ENCODE measurements at places on chromosomes 12 and 14.

DNA sequence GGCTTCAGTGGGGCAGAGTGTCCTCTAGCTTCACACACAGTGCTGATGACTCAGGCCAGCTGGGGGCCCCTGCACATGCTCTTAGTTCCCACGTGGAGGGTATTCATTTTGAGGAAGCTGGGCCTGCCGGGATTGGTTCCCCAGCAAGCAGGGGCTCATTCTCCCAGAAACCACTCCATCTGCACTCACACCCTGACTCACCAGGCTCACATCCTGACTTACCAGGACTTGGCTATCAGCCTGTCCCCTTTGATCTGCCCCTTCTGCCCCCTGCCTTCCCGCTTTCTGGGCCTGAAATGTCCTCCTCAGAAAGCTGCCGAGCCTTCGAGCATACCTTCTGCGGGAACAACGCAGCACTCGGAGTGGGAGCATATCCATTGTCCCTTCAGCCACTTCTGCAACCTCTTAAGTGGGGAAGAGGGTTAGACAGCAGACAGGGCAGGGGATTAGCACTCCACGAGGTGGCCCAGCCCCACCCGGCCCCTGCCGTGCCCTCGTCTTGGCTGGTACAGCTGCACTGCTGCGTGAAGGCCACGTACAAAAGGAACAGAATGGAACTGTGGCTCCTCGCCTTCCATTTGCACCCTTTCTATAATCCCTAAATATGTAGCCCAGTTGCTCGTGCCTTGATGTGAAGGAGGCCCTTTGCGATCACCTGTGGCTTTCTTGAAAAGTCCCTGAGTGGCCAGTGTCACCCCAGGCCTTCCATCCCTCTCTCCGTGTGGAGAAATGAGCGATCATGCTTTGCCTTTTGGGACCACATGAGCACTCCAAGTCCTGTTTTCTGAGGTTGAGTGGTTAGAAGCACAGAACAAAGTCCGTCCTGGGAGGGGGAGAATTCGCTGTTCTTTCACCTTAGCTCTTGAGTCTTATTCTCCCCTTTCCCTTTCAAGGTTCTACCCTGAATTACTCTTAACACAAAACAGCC is 26.1 kb downstream of the TPCN1 start:
- H3K4me3 ChIP-seq: peak overlapping the region; percentile 36
- H3K27me3 ChIP-seq: peaks cover 12% of the 10 kb centered on the region
- peaks cover 19% of the 10 kb centered on the region for H3K36me3 ChIP-seq
- H3K27ac ChIP-seq: peak overlapping the region; percentile 96

GRCh38 chr14:70898111-70898745 is 9.0 kb upstream of the PCNX1 start:
- DNase-seq: no peak
- no peak overlapping the region for H3K27ac ChIP-seq

- peaks cover 10% of the 10 kb centered on the region for H3K4me1 ChIP-seq
- DNase-seq: no peak
- H3K27ac ChIP-seq: no peak overlapping the region
- no peak overlapping the region for H3K4me3 ChIP-seq
- no peaks in the 10 kb centered on the region for H3K27me3 ChIP-seq
- peaks cover 28% of the 10 kb centered on the region for H3K36me3 ChIP-seq
Measured at GRCh38 chr12:12387501-12387900, 30.6 kb downstream of the BORCS5 start.

GRCh38 chr12:102797528-102797927 is 119.5 kb downstream of the PAH start:
- H3K4me1 ChIP-seq: no peaks in the 10 kb centered on the region
- H3K27me3 ChIP-seq: peaks cover 11% of the 10 kb centered on the region
- H3K27ac ChIP-seq: no peak overlapping the region
- DNase-seq: no peak

DNA sequence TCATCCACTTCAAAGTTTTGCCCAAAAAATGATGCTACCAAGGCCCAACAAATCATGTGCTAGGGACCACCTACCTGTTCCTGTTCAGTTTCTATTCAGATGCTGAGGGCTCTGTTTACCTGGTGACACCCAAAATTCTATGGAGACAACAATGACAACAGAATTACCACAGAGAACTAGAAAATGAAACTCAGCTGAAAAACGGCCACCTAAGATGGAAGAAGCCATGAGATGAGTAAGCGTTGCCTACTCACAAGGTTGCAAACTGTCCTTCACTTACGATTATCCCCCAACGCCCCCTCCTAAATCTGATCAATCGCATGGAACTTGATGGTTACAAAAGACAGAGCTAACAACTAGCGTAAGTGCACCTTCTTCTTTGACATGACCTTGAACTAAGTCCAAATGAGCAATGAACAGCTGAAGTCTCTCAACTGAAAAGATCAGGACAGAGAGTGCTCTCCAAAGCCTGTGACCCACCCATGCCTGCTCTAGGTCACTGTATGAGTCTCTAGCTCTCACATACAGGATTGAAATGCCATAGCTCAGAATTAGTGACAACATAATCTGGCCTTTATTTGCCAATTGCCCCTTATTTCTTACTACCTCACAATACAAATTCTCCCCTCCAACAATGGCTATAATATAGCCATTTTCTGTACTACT is at the start of gene RNASE11:
RNASE11 (minus strand) TSS at position 513 of the 666 bp plus-strand sequence.
- H3K27ac ChIP-seq: no peak within 1 kb of the TSS
- no peak for DNase-seq
- H3K36me3 ChIP-seq: no peaks in the 10 kb centered on the region

DNA sequence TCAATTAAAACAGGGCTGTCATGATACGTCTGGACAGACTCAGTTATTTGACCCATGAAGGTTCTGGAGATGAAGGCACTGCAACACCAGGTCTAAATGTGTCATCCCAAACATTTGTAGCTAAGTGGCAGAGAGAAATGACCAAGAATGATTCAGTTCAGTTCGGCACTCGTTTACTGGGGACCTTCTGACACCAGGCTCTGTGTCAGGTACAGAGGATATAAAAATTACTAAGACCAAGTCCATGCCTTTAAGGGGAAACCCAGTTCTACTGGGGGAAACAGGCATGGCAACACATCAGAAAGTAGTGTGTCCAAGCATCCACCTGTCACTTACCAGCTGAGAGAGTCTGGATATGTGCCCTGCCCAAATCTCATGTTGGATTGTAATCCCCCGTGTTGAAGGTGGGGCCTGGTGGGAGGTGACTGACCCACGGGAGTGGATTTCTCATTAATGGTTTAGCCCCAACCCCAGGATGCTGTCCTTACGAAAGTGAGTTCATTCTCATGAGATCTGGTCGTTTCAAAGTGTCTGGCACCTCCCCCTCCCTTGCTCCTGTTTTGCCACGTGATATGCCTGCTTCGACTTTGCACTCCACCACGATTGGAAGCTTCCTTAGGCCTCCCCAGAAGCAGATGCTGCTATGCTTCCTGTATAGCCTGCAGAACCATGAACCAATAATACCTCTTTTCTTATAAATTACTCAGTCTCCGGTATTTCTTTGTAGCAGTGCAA is 41.9 kb upstream of the BCL2L14 start:
- no peak overlapping the region for H3K4me3 ChIP-seq
- no peak for DNase-seq
- H3K4me1 ChIP-seq: peaks cover 8% of the 10 kb centered on the region
- H3K27ac ChIP-seq: no peak overlapping the region
- peaks cover 5% of the 10 kb centered on the region for H3K36me3 ChIP-seq
- H3K27me3 ChIP-seq: peaks cover 27% of the 10 kb centered on the region

DNA sequence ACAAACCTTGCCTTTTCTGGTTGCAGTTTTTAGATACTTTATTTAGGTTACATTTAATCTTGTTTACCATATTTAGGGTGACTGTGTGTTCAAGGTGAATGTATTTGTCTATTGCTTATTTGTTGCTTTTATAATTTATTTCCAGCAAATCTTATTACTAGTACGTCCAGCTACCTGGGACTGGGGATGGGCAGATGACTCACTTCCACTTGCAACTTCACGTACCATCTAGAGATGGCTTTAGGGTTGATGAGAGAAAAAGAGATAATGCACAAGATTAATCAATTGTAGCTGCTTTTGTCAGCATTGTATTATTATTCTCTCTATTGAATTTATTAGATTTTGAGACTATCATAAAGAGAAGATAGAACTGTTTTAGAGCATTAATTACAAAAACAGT is 5.1 kb downstream of the MIPOL1 start:
- DNase-seq: no peak
- no peak overlapping the region for H3K4me3 ChIP-seq
- H3K27me3 ChIP-seq: peaks cover 2% of the 10 kb centered on the region
- peaks cover 52% of the 10 kb centered on the region for H3K36me3 ChIP-seq

GRCh38 chr12:51395283-51396230 is 4.4 kb upstream of the GALNT6 start:
- DNase-seq: no peak
- no peaks in the 10 kb centered on the region for H3K36me3 ChIP-seq
- peaks cover 60% of the 10 kb centered on the region for H3K27me3 ChIP-seq
- no peak overlapping the region for H3K4me3 ChIP-seq
- H3K27ac ChIP-seq: no peak overlapping the region

DNA sequence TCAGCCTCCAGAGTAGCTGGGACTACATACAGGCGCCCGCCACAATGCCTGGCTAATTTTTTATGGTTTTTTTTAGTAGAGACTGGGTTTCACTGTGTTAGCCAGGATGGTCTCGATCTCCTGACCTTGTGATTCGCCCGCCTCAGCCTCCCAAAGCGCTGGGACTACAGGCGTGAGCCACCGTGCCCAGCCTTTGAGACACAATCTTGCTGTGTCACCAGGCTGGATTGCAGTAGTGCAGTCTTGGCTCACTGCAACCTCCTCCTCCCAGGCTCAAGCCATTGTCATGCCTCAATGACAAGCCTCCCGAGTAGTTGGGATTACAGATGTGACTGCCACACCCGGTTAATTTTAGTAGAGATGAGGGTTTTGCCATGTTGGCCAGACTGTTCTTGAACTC is 21.3 kb upstream of the STRN3 start:
- no peak overlapping the region for H3K4me3 ChIP-seq
- no peaks in the 10 kb centered on the region for H3K4me1 ChIP-seq
- no peaks in the 10 kb centered on the region for H3K27me3 ChIP-seq
- H3K36me3 ChIP-seq: peaks cover 9% of the 10 kb centered on the region
- DNase-seq: no peak

- DNase-seq: no peak
- H3K36me3 ChIP-seq: peaks cover 36% of the 10 kb centered on the region
Measured at GRCh38 chr14:95157048-95157326, 342 bp downstream of the DICER1 start.

DNA sequence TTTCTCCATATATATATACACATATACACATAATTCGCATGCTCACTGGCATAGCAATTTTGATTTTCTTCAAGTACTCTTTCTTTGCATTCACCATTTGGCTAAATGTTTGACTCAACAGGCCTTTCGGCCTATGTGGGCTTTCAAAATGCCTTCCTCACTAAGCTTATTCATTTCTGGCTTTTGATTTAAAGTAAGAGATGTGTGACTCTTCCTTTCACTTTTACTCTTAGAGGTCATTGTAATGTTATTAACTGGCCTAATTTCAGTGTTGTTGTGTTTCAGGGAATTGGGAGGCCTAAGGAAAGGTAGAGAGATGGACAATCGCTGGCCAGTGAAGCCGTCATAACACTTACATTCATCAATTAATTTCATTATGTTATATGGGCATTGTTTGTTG is 14.5 kb upstream of the KLRD1 start:
- H3K27me3 ChIP-seq: no peaks in the 10 kb centered on the region
- H3K27ac ChIP-seq: no peak overlapping the region
- H3K4me3 ChIP-seq: no peak overlapping the region
- H3K4me1 ChIP-seq: no peaks in the 10 kb centered on the region
- no peak for DNase-seq
- H3K36me3 ChIP-seq: no peaks in the 10 kb centered on the region

DNA sequence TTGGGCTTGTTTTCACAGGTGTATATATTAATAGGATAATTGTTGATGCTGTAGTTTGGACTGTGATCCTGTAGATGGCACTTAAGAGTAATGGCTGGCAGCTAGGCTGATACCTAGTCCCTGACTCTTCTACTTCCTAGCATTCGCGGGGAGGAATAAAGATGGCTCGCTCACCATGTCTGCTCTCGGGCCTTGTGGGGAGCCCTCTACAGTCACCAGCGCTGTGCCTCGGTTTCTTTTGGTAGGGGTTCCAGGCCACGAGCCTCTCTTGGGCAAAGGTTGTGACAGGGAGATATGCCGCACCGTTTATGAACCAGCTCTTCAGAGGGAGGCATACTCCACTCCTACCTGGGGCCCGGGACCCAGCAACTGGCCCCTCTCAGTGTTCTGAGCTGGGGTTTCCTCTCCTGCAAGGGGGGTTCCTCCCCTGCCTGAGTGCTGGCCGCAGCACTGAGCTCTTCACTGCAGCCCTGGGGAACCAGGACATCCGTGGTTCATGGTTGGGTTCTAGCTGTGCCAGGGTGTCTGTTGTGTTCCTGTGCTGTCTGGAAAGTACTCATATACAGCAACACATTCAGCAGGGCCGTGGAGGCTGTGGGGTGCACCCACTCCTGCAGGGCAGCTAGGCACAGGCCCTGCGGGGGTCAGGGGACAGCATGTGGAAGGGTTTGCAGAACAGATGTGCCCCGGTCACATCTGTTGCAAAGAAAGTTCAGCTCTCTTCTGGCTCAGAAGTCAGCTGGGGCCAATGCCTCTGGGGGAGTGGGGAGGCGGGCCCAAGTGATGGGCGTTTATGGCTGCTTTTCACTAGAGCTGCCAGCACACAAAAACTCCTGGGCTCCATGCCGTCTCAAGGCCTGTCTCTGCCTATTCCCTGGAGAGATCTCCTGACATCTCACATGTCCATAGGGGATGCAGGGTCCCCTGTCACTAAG is 147.9 kb downstream of the PPFIA2 start:
- H3K4me3 ChIP-seq: no peak overlapping the region
- no peak for DNase-seq
- H3K27ac ChIP-seq: no peak overlapping the region
- no peaks in the 10 kb centered on the region for H3K36me3 ChIP-seq
- H3K27me3 ChIP-seq: no peaks in the 10 kb centered on the region

- H3K27ac ChIP-seq: no peak overlapping the region
- peaks cover 5% of the 10 kb centered on the region for H3K27me3 ChIP-seq
- peaks cover 14% of the 10 kb centered on the region for H3K36me3 ChIP-seq
- H3K4me3 ChIP-seq: no peak overlapping the region
- DNase-seq: no peak
Measured at GRCh38 chr14:50072395-50072794, 44.0 kb downstream of the VCPKMT start.

GRCh38 chr12:46177837-46178608 is 90.8 kb downstream of the SLC38A1 start:
- no peak overlapping the region for H3K27ac ChIP-seq
- H3K36me3 ChIP-seq: peaks cover 5% of the 10 kb centered on the region
- H3K27me3 ChIP-seq: no peaks in the 10 kb centered on the region
- no peak for DNase-seq
- H3K4me1 ChIP-seq: peaks cover 16% of the 10 kb centered on the region

- H3K4me1 ChIP-seq: peaks cover 51% of the 10 kb centered on the region
- peaks cover 4% of the 10 kb centered on the region for H3K36me3 ChIP-seq
- H3K4me3 ChIP-seq: peak overlapping the region; percentile 82
- no peaks in the 10 kb centered on the region for H3K27me3 ChIP-seq
Measured at GRCh38 chr12:56224954-56225353, 812 bp downstream of the NABP2 start.

DNA sequence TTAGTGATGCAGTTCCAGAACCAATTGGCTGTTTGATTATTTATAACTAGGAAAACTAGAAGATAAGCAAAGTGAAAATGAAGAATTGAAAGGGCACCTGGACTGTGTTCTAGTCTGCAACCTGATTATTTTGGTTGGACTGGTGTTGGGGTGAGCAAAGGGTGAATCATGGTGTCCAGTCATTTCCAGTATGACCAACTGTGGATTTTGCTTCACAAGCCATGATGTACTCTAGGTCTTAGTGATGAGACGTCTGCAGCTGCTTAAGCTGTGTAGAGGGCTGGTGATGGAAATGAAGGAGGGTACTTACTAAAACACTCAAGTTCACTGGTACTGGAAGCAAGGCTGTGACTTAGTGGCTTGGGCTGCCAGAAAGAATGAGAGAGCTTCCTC is 193.2 kb upstream of the FRMD6 start:
- no peak for DNase-seq
- H3K27ac ChIP-seq: no peak overlapping the region
- no peaks in the 10 kb centered on the region for H3K27me3 ChIP-seq
- no peaks in the 10 kb centered on the region for H3K36me3 ChIP-seq
- H3K4me3 ChIP-seq: no peak overlapping the region

Measured in nephron progenitor cell (in vitro differentiated cells).